ENCODE measurements at places on chromosomes 7 and 10.
A peak's percentile ranks its signal among the peaks of the same experiment; 100 is the strongest.

GRCh38 chr10:9244864-9245263 lies 1190.4 kb downstream of the GATA3 start:
- DNase-seq: no peak

- peak; percentile 36 for DNase-seq
Measured at GRCh38 chr10:329361-330099, 194.3 kb downstream of the ZMYND11 start.

GRCh38 chr7:33616752-33617151 lies 288.6 kb upstream of the BMPER start:
- DNase-seq: no peak

GRCh38 chr7:123746055-123746454 lies 2.7 kb downstream of the WASL start:
- DNase-seq: no peak

DNA sequence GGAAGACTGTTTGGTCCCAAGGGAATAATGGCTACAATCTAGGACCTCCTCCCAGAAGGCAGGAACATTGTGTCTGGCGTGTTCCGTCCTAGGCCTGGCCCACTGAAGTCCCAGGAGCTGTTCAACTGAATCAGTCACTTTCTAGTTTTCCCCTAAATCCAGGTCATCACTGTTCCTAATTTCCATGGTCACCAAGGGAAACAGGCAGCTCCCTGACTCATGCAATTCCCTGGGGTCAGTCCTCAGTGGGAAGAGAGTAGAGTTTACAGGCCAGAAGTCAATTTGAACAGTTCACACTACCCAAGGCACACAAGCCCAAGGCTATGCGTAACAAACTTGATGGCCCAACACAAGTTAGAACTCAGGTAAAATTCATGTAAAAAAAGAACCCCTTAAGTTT lies 44.0 kb downstream of the CREB3L2 start:
- DNase-seq: no peak

GRCh38 chr10:110498982-110499795 lies 1.5 kb downstream of the DUSP5 start:
- DNase-seq: no peak

DNA sequence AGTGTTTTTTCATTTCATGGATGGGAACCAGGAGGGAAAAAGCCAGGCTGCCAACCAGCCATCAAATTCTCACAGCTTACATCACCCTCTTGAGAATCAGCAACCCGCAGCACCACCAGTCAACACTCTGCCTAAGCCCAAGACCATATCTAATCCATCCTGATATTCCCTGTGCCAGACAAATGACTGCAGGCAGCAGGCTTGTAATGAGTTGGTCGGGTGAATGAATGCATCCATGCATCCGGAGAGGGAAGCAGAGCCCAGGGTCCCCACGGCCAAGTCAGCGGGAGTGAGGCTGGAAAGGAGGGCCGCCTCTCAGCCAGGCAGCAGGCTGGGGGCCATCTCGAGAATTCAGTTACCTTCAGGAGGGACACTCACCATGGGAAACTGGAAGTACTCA lies 46.9 kb downstream of the SLIT1 start:
- no peak for DNase-seq

DNA sequence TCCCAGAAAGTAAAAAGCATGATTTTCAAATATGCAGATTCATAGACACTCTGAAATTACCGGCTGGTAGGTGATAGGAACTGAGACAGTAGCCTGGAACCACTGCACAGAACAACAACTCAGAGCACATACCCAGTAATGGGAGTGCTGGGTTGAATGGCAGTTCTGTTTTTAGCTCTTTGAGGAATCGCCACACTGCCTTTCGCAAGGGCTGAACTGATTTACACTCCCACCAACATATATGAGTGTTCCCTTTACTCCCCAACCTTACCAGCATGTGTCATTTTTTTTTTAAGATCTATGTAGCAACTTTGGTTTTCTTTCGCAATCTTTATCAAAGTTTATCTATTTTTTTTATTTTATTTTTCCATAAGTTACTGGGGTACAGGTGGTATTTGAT lies 358.8 kb downstream of the CALN1 start:
- no peak for DNase-seq

DNA sequence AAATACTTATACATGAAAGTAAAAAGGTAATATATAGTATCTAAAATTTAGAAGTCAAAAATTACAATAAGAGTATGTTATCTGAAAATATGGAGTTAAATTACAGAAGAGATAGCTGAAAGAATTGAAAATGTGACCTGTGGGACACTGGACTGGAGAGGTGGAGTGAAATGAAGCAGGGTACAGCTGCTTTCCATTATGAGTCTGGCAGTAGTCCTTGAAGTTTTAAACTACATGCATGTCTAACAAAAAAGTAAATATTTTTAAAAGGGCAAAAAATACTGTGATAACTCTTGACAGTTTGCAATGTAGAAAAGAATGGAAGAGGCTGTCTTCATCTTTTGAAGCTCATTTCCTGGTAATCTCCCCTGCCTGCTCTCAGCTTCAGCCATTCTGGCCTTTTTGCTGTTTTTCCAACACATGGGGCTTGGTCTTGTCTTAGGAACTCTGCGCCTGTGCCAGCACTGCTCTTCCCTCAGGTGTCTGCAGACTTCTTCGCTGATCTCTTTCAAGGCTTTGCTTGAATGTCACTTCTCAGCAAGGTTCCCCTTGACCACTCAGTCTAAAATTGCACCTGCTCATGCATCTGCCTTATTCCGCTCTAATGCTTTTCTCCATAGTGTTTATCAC lies 36.9 kb downstream of the PTPRZ1 start:
- no peak for DNase-seq

DNA sequence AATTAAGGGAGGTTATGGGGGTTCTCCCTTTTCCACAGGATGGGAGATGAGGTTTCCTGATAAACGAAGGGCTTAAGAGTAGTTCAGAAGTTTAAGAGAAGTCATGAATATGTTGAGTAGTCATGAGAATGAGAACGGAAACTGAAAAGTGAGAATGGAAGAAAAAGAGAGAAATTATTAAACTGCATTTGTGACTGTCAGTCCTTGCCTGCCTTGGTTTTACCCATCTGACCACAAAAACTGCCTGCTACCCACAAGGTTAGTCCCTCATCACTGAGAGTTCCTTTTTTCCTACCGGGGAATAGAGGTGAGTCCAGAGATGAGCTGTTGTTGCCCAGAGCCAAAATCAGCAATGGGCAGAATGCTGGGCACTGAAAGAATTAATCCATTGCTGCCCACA lies 174.1 kb upstream of the BET1 start:
- no peak for DNase-seq

GRCh38 chr7:140053812-140054539 lies 8.8 kb downstream of the PARP12 start:
- no peak for DNase-seq

DNA sequence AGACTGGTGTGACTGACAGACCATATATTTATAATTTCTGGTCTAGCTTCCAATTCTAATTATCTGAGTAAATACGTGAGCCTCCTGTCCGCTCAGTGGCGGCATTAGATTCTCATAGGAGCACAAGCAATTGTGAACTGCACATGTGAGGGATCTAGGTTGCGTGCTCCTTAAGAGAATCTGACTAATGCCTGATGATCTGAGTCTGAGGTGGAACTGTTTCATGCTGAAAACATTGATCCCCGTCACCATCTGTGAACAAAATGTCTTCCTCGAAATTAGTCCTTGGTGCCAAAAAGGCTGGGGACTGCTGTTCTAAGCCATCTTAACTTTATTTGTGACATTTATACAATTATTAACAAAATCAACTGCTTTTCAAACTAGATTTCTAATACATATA lies 164.7 kb upstream of the MEOX2 start:
- DNase-seq: no peak

GRCh38 chr10:3475367-3475766 lies 302.8 kb upstream of the PITRM1 start:
- DNase-seq: no peak

DNA sequence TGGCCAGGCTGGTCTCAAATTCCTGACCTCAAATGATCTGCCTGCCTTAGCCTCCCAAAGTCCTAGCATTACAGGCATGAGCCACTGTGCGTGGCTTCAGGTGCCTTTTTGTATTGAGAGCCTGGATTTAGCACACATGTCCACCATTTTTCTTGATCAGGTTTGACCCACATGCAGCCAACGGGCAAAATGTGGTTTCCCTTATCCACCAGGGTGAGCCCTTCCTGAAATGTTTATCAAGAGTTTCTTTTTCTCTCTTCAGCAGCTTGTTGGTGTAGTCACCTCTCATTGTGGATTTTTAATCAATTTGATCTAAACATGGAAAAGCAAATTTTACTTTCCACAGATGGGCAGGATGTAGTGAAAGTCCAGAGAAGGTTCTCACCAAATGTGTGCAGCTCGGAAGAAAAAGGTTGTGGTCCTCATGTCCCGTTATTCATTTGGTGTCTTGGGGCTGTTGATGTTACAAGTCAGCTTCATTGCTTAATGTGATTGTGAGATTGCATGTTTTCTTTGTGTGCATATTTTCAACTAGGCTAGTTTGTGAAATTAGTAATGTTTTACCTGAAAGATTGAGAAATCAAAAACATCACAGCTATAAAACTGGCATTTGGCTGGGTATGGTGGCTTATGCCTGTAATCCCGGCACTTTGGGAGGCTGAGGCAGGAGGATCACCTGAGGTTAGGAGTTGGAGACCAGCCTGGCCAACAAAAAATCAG lies 28.9 kb downstream of the GUSB start:
- no peak for DNase-seq

- DNase-seq: no peak
Measured at GRCh38 chr7:92590711-92591310, 621 bp upstream of the FAM133B start.

- peak; percentile 32 for DNase-seq
Measured at GRCh38 chr7:55965100-55965470, 700 bp downstream of the NIPSNAP2 start.

GRCh38 chr7:149719912-149720335 lies 53.5 kb downstream of the ZNF467 start:
- no peak for DNase-seq

DNA sequence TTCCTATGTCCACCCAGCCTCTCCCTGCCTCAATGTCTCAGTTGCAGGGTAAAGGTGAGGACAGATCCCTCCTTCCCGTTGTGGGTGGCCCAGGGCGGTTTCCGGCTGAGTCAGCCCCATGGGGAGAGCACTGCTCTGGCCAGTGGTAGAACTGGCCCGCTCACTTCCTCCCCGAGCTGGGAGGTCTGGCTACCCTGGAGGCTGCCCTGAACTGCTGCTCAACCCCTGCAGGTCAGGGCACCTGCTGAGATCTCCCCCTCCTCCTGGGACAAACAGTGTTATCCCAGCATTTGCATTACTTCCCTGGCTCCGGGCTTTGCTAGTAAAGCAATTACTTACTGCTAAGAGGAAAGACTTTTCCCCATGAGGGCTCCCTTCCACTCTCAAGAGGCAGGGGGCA lies 21.4 kb upstream of the IMPDH1 start:
- DNase-seq: no peak

DNA sequence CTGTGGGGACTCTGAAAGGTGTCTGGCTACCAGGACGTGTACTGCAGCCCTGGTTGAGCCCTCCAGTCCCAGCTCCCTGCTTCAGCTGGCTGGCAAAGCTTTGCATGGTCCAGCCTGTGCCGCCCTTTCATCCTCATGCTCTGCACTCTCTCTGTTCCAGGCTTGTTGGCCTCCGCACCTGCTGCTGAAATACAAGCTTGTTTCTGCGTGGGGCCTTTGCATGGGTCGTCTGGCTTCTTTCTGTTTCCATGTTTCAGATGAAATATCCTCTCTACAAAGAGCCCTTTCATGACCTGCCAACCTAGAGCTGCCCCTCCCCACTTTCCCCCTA lies 45.9 kb downstream of the TSPAN15 start:
- no peak for DNase-seq

DNA sequence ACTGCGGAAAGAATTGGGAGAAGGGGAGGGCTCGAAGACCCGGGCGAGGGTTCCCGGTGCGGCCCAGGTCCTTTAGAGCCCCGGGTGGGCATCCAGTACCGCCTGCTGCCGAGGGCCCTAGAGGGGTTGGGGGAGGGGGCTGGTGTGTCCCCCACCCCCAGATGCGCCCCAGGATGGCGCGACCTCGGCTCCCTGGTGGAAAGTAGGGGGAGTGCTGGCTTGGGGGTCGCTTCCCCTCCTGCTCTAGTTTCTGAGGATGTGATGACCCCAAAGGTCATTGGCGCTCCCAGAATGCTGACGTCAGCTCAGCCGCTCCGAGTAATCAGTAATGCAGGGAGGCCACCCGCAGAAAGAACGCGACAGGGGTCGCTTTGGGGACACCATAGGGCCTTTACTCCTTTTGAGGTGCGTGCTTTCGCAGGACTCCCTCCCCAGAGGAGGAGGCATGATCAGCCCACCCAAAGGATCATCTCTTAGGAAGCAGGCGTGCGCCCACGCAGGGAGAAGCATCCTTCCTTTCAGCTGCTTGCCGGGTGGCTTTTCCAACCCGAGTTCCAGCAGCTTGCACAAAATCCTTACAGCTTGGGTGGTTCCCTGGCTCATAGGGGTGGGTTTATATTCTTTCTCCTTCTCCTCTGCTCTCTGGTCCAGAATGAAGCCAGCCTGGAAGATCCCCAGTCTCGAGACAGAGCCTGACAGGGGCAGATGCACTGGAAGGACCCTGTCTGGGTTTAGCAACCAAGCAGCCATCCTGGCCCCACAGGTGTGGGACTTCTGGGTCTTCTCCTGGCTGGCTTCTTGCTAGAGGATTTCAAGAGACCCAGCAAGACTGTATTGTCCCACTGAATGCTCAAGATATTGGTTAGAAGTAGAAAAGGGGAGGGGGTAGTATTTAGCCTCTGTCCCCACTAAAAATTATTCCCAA lies 1.3 kb upstream of the PRKAG2 start:
- peak; percentile 42 for DNase-seq

DNA sequence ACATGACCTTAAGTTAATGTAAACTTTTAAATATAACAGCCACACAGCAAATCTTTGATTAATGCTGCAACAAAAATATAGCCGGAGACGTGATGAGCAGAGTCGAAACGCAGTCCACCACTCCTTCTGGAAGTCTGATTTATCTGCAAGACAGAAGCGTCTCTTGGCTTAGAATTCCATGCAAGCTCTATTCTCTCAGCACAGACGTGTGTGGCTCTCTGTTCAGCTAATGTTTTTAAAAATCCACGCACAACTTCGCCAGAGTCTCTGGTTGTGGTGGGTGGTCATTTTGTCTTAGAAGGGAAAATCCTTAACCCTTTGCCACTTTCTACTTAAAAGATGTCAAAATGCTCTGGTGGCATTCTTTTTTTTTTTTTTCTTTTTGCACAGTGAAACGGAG lies 438.0 kb upstream of the MGMT start:
- no peak for DNase-seq

GRCh38 chr7:128938544-128939074 lies 882 bp downstream of the IRF5 start:
- no peak for DNase-seq

DNA sequence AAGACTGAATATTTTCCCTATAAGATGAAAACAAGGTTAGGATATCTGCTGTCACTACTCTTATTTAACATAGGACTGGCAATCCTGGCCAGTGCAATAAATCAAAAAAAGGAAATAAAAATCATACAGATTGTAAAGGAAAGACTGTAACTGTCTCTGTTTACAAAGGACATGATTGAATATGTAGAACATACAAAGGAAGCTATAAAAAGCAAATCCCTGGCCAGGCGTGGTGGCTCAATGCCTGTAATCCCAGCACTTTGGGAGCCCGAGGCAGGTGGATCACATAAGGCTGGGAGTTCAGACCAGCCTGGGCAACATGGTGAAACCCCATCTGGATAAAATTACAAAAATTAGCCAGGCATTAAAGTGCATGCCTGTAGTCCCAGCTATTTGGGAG lies 15.8 kb downstream of the ZNF485 start:
- no peak for DNase-seq

Data from NCI-H1092 treated with DMSO at 0.1 percent for 48 hours (cell line).